ENCODE measurements at places on chromosomes 2 and 18. TPM values are rescaled to one million over a fixed set of nuclear protein-coding genes. Genes with fewer than 3 reads are reported as not detected.

The GNLY gene
- not detected for total RNA-seq

The GAD1 gene
- 0.61 TPM for total RNA-seq

The CNTNAP5 gene
- not detected for total RNA-seq

The PRSS56 gene
- 0.14 TPM for total RNA-seq

Data from A549 treated with CORT108297 at 1 μM for 4 hours (cell line).